ENCODE measurements at places on chromosomes 2 and 18. TPM values are rescaled to one million over a fixed set of nuclear protein-coding genes. Genes with fewer than 3 reads are reported as not detected.

The ALK gene
- total RNA-seq, result 0.08 TPM

The OR6B3 gene
- not detected for total RNA-seq

The KCNJ13 gene
- not detected for total RNA-seq

The HOXD4 gene
- total RNA-seq, result not detected

The CLEC4F gene
- total RNA-seq, result 0.22 TPM

The HRH4 gene
- 0.19 TPM for total RNA-seq

The FNDC4 gene
- total RNA-seq, result 2.9 TPM

The MAP3K19 gene
- not detected for total RNA-seq

The DARS1 gene
- 67.3 TPM for total RNA-seq

The TCF23 gene
- total RNA-seq, result 0.16 TPM

The POTEI gene
- not detected for total RNA-seq

- DNase-seq, result no peak
These were observed 30.6 kb downstream of the CACNB4 start for GRCh38 chr2:152068226-152068625.

DNA sequence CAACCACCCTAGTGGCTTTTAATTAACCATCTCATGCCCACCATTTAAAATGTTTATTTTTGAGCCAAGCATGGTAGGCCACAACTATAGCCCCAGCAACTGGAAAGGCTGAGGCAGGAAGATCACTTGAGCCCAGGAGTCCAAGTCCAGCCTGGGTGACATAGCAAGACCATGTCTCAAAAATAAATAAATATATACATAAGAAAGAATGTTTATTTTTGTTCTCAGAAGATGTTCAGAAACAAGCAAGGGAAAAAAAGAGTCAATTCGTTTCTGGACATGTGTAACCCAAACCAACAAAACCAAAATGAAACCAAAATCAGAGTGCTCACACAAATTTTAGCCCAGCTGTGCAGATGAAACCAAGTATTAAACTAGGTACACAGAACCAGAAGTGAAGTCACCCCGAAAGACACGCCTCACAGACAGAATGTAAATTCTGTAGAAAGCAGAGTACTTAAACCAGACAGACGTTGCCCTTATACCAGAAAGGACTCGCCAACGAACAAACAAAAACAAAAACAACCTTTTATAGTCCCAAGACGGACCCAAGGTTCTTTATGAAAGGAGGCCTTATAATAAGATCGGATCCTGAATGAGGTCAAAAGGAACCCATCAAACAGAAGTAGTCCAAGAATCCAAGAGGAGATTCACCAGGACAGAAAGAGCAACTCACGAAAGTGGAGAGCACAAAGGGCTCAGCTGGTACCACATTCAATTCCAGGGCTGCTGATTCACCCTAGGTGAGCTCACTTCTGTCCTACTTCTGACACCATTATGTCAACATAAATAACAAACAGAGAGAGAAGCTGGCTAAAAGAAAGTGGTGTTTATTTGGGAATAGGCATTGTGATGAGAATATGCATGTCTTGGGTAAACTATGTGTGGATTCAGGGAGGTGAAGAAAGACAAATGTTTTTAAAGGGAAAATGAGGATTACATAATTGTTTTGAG, 31.8 kb upstream of the MTCL1 start:
- DNase-seq, result no peak

DNA sequence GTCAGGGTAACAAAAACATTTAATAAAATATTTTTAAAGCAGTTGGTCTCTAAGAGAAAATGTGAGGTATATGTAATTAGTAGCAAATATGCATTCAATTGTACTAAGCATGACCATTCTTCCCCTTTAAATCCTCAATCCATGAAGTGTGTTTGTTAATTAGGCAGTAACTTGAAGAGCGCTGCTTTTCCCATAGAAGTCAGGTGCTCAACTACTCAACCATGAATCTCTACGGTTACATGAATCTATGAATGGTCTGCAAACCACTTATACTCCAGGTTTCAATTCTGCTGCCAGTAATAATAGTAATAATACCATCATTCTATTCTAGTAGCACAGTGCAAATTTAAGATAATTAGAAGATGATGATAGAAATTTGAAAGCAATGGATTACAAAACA, 55.8 kb downstream of the SLC8A1 start:
- no peak for DNase-seq

DNA sequence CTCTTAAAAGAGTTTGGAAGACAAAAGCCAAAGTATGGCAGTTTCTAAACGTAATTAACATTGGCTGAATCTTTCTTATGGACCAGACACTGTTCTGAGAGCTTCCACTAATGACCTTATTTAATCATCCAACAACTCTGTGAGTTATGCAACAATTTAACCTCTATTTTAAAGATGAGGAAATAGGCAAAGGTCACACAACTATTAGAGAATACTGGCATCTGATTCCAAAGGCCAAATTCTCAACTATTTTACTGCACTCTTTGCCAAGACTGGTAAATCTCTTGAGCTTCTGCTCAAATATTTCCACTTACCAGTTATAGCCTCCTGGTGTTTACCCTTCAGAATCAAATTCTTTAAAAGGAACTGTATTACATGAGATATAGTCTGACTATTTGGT, 42.1 kb upstream of the ERMN start:
- no peak for DNase-seq

DNA sequence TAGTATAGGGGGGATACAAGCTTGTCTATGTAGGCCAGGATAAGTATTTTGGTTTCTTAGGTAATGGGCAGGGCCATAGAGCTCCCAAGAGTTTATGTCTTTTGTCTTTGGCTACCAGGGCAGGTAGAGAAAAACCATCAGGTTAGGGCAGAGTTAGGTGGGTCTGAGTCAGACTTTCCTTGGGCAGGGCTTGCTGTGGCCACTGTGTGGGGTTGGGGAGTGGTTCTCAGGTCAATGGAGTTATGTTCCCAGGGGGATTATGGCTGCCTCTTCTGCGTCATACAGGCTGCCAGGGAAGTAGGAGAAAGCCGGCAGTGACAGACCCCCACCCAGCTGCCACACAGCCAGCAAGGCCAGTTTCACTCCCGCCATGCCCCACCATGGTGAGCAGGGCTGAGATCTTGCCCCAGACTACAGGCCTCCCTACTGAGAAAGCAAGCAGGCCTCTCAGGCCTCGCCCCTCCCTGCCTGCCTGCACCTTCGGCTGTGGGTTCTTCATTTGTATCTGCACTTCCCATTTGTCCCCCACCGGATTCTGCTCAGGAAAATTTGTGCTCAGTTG, 55.5 kb downstream of the RPIA start:
- DNase-seq, result peak; percentile 32

GRCh38 chr2:163801486-163801885, 65.7 kb upstream of the FIGN start:
- no peak for DNase-seq

- DNase-seq, result no peak
These were observed 65.2 kb upstream of the CTDP1 start for GRCh38 chr18:79614211-79614955.

DNA sequence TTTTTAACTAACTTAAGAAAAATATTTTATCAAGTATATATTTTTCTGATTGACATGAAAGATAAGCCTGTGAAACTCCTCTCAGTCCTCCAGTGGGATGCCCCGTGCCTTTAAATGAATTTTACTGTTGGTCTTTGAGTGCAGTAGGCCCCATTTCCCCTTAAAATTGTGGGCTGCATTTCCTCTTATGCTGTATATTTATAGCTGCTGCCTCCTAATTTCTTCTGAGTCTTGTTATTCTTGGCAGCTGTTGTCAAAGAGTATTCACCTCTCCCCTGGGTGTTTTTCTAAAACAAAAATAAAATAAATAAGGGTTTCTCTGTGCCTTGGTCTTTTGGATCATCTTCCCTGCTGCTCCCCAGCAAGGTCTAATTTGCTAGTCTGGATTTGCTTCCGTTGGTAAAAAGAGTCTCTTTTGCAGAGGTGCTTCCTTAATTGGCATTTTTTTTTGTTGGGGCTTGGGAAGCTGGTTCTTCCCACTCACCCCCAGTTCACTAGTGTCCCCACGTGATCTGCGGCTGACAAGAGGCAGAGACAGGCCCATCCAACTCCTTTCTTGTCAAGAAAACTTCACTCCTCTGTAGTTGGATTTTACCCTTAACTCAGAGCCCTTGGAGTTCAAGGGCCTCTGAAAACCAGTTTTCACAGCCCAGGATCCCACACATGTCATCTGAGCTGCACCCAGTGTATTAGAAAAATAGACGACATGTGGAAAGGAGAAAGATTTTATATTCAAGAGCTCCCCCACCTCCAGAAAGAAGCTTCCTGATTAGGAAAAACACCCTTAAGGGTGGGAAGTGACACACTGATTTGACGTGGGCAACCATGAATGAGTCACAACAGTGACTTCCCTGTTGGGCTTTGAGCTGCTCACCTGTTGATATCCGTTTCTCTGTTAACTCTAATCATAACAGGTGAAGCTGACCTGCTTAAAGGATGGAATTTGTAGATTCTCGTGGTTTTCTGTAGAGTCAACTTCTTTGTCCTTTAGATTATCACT, 431.5 kb downstream of the DCDC2C start:
- DNase-seq, result no peak

GRCh38 chr2:141889788-141890187, 241.0 kb downstream of the LRP1B start:
- no peak for DNase-seq

GRCh38 chr2:221521233-221521845, 50.8 kb downstream of the EPHA4 start:
- no peak for DNase-seq

DNA sequence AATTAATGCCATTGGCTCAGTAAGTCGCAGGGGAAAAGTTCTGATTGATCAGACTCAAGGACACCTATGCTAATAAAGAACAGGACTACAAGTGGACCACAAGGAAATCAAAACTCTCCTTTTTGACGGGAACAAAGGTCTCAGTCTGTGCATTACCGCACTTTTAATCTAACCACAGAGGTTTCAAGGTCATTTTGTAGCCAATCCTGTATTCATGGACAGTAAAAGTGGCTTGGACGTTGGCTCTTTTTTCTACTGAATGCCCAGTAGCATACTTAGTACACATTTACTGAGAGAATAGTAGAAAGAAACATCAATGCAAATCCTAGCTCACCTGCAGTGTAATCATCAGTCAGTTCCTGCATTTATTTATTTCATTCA, 471.9 kb downstream of the PID1 start:
- no peak for DNase-seq

GRCh38 chr18:419541-420175, 80.8 kb downstream of the COLEC12 start:
- DNase-seq, result no peak

GRCh38 chr2:192126426-192126825, 68.3 kb downstream of the TMEFF2 start:
- no peak for DNase-seq

GRCh38 chr2:237594514-237594871, 4.0 kb upstream of the RAB17 start:
- DNase-seq, result no peak

GRCh38 chr2:232444409-232445148, 11.4 kb upstream of the ALPI start:
- DNase-seq, result no peak

DNA sequence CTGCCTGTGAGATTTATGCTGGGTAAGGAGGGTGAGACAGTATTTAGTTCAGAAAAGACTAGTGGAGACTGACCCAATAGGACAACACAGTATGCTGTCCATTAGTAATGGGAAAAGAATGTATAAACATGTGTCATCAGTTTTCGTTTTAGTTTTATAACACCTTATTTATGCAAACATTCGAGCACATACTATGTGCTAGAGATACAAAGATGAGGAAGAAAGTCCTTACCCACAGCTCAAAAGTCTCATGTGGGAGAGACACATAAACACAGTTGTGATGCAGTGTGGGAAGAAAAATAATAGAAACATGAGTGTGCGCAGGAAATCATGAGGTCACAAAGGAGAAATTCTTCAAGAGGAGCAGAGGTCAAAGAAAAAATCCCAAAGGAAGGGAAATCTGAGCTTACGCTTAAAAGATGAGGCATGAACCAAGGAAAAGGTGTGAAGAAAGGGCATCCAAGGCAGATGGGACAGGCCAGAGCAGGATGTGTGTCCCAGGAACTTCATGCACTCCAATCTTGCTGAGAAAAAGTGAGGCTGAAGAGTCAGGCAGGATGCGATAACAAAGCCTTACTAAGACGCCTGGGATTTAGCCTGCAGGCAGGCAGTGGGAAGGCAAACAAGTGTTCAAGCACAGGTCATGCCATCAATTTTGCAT, 8.1 kb downstream of the METTL21A start:
- DNase-seq, result no peak

DNA sequence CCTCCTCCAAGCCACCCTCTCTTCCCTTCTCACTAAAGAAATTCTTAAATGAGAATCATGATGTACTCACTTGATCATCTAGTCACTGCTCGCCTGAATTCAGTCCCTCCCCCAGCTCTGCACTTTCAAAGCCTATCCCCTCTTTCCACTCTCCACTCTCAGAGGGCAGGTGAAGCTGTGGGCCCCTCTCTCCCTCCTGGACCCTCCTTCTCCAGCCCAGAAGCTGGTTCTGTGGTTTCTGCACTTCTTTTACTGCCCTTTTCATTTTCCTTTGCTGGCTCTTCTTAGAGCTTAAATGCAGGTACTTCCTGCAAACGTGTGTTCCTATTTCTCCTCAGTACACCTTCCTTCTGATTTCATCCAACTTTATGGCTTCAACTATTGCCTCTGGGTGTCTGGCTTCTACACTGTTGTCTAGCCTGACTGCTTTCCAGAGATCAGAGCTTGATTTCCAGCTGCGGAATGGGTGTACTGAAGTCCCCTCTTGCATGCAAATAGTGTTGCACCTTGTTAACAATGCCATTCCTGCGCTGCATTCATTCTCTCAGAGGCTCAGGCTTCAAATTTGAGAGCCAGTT, 15.3 kb upstream of the TXNDC2 start:
- DNase-seq, result no peak

GRCh38 chr18:39653221-39653620, 2087.6 kb upstream of the CELF4 start:
- no peak for DNase-seq

- DNase-seq, result no peak
These were observed 8.0 kb downstream of the MC5R start for GRCh38 chr18:13831864-13832508.

DNA sequence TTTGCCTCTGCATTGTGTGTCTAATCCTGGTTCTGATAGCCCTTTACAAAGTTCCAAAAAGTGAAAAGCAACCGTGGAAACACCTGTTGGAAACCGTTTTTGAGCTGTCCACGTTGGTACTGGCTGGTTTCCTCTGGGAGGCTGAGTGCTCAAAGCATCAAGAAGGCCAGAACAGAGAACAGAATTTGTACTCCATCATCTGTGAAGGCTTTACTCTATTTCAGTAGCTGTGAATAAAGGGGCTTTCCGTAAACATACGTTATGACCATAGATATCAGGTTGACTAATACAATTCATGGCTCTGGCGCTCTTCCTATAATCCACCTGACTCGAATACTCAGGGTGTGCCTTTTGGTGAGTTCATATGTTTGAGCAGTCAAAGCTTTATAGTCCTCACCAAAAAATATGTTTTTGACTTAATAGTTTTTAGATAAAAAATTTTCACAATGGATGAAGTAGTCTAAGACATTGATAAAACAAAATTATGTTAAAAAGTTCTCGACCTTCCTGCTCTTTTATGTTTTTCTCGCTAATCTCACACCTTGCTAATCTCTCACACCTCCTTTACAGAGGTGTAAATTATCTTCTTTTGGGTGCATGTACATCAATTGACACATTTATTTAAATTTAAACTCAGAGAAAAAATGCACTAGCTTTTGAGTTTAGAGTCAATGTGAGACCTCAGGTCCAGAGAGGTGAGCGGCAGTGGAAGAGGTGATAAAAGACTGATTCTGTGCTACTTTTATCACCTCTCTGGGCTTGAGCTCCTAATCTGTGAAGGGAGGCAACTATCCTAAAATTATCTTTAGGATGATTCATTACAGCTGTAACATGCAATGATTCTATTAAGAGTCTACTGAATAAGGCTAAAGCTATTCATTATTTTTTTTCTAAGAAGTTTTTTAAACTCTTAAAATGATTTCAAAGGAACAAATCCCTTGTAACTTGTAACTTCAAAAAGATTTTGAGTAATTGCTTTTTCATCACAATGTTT, 65.3 kb downstream of the CXCR4 start:
- DNase-seq, result no peak

Data from Right ventricle myocardium inferior (tissue), 1 donor.